ENCODE measurements at places on chromosomes 6 and 20.

DNA sequence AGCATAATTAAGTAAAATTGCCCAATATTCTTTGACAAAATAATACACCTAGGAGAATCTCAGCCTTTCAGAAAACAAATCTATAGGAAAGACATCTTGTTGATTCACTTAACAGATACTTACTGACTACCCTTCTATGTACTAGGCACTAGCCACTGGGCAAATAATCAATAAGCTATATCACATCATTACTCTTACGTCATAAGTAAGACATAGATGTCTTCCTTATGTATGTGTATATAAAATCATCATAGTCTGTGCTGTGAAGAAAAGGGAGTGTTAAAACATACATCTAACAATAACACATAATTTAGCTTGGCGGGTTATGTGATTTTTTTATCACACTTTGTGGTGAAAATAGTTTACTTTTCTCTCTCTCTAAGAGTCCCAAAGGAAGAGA is 733.9 kb downstream of the EYS start:
- DNase-seq: no peak

DNA sequence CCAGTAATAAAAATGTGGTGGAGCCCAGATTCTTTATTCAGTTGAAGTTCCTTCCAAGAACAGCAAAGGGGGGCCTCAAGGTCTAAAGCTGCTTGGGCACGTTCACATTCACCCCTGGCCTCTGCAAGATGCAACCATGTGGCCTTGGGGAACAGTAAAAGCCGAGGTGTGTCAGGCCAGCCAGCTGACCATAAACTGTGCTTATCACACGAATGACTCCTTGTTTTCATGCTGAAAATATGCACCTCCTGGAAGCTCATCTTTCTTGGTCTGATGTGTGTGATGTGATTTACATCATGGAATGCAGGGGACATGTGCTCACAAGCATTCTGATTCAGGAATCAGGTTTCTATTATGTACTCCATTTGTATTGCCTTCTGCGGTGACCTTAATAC is 211.6 kb upstream of the MARCKS start:
- DNase-seq: no peak

- peak; percentile 9 for DNase-seq
Measured at GRCh38 chr6:30884521-30885480, 482 bp downstream of the DDR1 start.

- DNase-seq: no peak
Measured at GRCh38 chr6:123940551-123940950, 136.9 kb downstream of the NKAIN2 start.

GRCh38 chr6:128598571-128598970 is 78.2 kb upstream of the PTPRK start:
- no peak for DNase-seq

DNA sequence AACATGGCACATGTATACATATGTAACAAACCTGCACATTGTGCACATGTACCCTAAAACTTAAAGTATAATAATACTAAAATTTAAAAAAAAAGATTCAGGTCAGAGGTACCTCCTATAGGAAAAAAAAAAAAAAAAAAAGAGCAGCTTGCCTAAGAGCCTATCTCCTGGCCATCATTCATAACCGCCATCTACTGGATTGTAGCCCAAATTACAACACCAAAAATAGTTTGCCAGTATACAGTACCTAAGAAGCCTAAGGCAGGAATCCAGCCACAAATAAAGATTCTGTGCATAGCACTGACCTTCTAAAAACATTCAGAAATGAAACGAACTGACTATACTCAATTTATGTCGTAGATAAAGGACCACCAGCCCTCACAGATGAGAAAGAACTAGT is 438.4 kb upstream of the ADGRB3 start:
- DNase-seq: no peak

DNA sequence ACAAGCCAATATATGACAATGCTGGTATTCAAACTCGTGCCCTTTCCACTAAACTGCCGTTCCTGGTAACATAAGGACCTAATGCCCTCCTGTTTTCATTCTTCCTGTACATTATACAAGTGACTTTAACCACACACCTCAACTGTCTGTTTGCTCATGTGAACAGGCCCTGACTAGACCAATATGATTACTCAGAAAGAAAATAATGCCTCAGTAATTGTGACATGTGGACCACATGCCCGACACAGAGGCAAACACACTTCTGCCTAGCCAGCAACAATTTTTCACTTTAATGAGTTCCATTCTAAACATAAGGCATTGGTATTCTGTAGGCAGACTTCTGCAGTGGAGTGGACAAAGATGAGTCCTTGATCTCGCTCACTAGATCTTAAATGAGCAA is 30.0 kb downstream of the SLC22A16 start:
- DNase-seq: no peak

DNA sequence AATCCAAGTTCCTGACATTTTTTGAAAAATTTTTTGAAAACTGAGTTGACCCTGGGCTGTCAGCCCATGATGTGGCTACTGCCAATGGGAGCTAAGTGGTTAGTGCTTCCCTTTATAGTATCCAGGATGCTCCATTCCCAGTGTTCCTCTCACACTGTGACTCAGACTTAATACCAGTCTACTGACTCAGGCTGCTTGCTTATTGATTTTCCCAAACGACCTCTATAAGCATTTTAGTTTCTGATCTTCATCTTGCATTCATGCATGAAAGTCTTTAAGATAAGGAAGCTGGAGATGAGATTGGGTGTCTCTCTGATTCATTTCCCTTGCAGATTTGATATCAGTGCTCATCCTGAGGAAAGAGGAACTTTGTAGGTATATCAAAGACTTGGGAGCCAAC is 560.0 kb downstream of the TBC1D32 start:
- no peak for DNase-seq

- no peak for DNase-seq
Measured at GRCh38 chr20:4918473-4918872, 82.8 kb downstream of the SLC23A2 start.

- no peak for DNase-seq
Measured at GRCh38 chr6:53922539-53922981, 127.8 kb downstream of the LRRC1 start.
